ENCODE measurements at places on chromosomes 3 and 15. TPM values are rescaled to one million over a fixed set of nuclear protein-coding genes. Genes with fewer than 3 reads are reported as not detected.

Gene MRPL3
- 215 TPM for total RNA-seq

- no peak for DNase-seq
Observed at GRCh38 chr3:182325213-182325950, 467.9 kb upstream of the ATP11B start.

Gene HIGD2B
- 0.27 TPM for total RNA-seq

GRCh38 chr15:100030586-100031229, 297.5 kb upstream of the LYSMD4 start:
- DNase-seq, result no peak

DNA sequence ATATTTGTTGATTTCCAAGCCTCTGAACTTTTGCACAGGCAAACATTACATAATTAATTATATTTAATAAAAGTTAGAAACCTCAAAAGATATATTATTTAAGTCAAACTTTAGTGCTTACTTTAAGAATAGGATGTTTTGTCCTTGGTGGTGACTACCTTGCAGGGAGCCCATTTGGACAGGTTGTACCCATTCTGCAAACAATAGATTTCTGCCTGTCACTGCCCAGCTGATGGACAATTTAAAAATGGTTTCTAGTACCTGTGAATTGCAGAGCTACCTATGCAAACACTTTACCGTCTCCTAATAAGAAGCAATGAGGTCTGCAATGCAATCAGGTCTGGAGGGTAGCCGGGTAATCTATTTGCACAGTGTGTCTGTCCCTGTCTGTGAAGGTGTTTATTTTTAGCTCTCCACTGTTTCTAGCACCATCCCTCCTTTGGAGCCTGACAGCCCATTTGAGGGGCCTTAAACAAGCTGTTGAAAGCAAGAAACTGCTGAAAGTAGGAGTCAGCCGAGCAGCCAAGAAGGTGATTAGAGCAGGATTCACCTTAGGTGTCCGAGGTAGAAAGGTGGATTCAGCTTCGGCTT, 556.2 kb upstream of the CFAP20DC start:
- DNase-seq, result no peak

GRCh38 chr3:100783619-100784018, 74.3 kb downstream of the TFG start:
- no peak for DNase-seq

DNA sequence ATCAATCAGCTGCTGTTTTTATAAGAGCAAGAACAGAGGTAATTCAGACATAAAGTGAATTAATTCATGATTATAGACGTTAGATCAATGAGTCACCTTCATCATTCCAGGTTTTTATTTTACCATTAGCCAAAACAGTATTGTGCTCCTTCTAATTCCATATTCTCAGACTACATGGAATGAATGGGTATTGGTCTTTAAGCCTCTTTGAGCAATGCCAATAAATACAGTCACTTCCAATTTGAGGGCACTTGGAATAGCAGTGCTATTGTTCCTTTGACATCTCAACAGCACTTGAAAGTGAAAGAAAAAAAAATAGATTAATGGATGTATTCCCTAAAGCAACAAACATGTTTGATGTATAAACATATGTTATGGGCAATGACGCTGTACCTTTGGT, 830.9 kb upstream of the CFAP20DC start:
- no peak for DNase-seq

DNA sequence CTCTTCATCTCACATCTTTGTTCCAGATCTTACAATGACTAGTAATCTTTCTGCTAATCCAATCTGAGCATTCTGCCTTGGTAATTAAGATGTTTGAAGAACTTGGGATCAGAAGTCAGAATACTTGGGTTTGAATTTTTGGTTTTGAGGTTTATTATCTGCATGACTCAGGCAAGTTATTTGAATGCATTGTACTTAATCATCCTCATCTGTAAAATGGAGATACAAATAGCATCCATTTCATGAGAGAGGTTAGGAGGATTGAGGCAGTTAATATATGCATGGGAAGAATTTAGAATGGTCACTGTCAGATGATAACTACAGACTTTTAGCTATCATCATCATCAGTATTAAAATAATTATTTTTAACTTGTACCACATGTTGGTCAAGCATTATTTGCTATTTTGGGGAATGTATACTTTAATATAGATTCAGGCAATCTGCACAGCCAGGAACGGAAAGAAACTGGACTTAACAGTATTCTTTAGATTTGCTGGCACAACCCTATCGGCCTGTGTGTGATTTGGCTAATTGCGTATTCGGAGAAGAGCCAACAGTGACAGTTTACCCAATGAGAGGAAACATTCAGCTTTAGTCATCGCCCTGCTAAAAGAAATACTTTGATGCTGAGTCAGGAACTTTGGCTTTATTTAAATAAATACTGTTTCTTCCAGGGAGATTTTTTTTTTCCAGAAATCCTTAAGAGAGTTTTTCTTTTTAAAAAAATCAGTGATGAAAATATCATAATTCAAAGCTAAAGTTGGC, 600.0 kb downstream of the ROBO1 start:
- DNase-seq, result no peak

Gene EFCC1
- not detected for total RNA-seq

GRCh38 chr3:132237652-132238032, 79.6 kb upstream of the ACP3 start:
- DNase-seq, result no peak

DNA sequence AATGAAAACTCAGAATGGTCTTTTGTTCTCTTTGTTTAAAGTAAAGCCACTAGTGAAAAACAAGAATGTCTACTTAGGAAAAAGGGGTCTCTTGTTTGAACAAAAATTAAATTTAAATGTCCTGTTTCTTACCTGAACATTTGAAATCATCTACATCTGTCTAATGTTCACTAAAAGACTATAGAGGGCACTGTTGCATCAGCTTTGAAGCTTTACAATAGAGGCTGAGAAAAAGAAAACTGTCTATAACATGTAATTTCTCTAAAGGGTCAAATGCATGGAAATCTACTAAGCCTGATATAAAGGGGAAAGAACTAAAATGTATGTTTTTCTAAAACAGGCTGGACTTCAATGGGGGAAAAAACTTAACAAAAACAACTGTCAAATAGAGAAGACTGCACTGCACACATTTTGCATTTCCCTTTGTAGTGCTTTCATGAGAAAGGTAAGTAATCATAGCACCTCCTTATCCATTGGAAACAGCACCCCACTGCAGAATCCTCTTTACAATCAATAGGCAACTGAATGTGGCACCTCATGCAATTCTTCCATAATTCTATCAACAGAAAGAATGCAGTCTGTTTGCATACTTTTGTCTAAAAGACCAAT, 26.3 kb downstream of the DPH6 start:
- DNase-seq, result no peak

Gene AQP9
- total RNA-seq, result 0.18 TPM

- DNase-seq, result no peak
Observed at GRCh38 chr3:190338717-190339116, 16.5 kb upstream of the CLDN1 start.

DNA sequence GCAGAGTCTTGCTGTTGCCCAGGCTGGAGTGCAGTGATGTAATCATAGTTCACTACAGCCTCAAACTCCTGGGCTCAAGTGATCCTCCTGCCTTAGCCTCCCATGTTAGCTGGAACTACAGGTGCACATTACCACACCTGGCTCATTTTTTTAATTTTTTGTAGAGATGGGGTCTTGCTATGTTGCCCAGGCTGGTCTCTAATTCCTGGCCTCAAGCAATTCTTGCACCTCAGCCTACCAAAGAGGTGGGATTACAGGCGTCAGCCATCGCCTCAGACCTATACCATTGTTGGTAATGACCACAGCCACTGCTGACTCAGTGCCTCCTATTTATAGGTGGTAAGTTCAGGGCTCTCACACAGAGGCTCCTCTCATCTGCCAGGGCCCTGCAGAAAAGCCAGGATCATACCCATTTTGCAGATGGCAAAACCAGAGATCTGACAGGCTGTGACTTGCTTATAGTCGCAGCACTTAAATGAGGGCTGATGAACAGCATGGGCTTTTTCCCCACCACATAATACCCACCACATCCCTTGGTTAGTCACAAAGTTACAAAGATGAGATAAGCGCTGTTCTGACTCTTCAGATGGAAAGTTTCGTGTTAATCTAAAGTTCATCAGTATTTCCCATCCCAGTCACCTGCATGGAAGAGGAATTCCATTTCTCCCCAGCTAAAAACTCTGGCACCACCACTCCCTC, 21.8 kb upstream of the SPATA12 start:
- DNase-seq, result no peak

DNA sequence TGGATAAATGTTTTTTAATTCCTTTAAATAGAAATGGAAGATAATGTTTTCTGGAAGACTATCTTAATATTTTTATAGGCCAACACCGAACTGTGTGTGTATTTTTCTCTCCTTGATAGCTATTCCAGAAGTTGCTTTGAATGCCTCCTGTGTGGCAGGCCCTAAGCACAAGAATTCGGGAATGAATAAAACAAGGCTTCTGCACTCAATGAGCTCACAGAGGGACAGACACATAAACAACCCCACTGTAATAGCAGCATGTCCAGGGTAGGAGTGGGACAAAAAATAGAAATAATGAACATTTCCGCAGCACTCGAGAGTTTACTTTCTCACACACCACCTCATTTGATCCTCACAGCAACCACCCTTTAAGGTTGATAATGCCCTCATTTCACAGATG, 18.0 kb downstream of the SRGAP3 start:
- DNase-seq, result no peak

Gene KBTBD13
- total RNA-seq, result not detected
